ENCODE measurements at places on chromosomes 6 and 20.

GRCh38 chr6:52249078-52249477, 4.8 kb upstream of the IL17F start:
- no peak for DNase-seq

GRCh38 chr6:148225871-148226270, 116.8 kb upstream of the SASH1 start:
- DNase-seq: no peak

DNA sequence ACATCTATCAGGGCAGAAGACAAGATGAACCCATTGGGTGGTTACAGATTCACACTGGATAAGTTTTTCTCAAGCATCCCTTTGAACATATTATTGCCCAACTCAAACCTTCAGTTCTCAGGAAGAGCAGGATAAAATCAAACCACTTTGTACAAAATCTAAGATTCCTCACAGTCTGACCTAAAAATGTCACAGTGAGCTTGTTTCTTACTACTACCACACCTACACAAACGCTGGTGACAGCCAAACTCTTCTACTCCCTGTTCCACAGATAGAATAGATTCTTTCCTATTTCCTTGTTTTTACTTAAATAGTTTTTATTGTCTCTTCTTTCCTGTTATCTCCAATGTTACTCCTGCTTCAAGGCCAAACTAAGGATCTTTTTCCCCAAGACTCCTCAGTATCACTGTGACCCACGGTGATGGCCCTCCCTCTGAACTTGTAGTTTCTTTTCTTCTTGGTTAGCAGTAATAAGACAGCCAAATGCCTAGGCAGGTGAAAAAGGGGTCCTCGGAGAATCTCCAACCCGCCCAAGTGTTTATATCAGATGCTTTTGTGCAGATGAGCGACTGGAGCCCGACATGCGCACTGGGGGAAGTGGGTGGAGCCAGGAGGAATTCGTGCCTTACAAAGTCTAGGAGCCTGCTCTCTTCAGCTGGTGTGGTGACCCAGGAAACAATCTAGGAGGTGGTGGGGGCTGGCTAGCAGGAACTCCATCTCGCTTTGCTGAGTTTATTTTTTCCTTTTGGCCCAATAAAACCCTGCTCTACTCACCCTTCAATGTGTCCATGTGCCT, 53.4 kb downstream of the SEL1L2 start:
- no peak for DNase-seq

GRCh38 chr6:41584668-41585205, 38.6 kb downstream of the FOXP4 start:
- no peak for DNase-seq

DNA sequence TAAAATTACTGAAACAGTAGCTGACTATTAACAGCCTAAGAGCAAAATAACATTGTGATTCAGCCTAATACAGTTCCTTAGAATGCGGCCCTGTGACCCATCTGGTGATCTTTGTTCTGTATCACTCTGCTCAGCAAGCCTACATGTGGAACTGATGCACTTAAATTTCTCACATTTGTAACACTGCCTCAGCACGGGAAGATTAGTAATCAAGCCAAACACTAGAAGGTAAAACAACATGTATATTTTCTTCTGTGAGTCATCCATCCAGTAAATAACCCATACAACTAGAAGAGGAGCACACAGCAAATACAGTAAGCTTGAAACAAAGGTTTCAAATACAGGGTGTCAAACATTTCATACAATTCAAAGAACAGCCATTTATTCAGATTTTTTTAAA, 189.7 kb upstream of the NOX3 start:
- DNase-seq: no peak

DNA sequence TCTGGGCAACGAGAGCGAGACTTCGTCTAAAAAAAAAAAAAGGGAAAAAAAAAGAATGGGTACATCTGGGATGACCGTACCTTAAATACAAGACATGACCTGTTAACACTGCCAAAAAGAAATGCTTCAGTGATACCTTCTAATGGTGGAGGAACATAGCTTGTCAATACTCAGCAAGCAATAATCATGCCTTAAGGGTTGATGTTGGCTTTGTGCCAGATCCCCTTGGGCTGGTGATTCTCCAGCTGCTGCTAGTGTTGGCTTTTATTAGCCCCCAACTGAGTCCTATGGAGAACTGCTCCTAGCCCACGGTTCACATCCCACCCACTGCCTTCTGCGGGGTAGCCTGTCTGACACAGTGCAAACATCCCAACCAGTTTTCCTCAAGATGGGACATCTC, 134.9 kb downstream of the PLCB1 start:
- no peak for DNase-seq

GRCh38 chr6:39391182-39391581, 68.7 kb upstream of the KCNK16 start:
- no peak for DNase-seq

DNA sequence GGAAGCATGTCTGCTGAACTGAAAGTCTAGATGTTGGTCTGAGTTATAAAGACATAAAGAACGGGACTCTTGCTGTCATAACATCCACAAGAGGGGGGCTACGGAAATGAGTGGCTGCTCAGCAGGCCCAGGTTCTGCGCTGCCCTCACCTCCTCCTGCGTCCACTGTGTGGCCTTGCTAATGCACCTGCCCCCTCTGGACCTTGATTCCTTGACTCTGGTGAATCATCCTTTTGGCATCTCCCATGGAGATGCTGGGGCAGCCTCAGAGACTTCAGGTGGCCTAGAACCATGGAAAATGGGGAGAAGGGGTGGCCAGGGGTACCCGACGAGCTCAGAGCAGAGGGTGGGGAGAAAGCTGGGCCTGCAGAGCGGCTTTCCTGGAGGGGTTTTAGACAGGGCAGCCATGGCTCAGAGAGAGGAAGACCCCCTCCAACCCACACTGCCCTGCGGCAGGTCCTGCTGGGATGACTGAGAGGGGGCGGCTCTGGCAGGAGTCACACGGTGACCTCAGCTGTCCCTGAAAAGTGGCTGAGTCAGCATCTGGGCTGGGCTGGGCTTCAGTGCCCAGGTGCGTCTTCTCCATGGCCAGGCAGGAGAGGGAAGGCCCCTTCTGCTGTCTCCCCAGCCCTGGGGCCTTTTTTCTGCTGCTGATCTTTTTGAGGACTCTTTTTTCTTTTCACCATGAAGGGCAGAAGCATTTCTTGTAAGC, 46.9 kb downstream of the DLGAP4 start:
- no peak for DNase-seq

DNA sequence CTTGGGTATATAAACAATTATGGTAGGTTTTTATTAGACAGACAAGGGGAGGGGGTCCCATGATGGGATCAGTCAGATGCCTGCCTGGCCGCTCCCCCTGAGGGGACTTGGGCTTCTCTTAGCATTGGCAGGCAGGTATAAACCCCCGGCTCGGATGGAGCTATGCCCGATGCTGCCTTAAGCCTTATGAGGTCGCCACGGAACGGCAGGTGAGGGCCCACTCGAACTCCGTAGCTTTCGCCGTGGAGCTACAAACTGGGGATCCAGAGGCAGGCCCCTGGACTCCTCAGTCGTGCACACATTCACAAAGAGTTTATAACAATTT, 148.8 kb downstream of the TRIM27 start:
- DNase-seq: no peak

- no peak for DNase-seq
These were observed 1.3 kb upstream of the NNAT start for GRCh38 chr20:37519508-37520418.

- DNase-seq: no peak
These were observed 75.5 kb upstream of the FABP7 start for GRCh38 chr6:122704066-122704465.

DNA sequence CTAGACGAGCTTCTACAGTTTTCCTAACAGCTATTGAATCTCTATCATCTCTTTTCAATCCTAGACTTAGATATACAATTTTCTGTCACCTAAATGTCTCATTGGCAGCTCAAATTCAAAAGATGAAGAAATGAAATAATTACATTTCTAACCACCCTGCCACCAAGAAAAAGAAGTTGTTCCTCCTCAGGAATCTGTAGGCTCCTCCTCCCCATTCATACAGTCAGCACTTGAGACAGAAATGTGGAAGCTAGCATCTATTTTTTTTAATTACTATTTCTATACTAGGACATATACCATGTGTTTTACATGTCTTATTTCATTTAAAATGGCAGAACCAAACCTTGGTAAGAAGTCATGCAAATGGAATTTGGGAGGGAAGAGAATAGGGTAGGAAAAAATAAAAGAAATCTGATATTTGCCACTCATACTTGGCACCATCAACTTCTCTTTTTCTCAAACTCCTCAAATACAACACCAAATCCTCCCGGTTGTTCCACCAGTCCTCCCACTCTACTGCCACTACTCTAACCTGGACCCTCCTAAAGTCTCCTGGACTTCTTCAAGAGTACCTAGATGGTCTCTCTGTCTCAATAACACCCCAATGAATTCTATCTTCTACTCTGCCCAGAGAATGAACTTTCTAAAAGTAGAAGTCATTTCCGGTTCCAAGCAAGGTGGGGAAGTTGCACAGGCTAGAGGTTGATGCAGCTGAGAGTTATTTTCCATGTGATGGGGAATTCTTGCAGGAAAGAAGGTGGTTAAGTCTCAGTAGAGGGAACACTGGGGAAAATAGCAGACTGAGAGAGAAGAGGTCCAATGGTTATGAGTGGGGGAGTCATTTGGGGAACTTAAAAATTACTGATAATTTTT, 54.1 kb downstream of the ATXN1 start:
- DNase-seq: no peak

GRCh38 chr6:3293271-3294155, 34.8 kb downstream of the PSMG4 start:
- DNase-seq: no peak

GRCh38 chr6:136471372-136471771, 78.8 kb downstream of the MAP7 start:
- no peak for DNase-seq

- no peak for DNase-seq
These were observed 26.5 kb upstream of the MTRF1L start for GRCh38 chr6:153028963-153029362.

DNA sequence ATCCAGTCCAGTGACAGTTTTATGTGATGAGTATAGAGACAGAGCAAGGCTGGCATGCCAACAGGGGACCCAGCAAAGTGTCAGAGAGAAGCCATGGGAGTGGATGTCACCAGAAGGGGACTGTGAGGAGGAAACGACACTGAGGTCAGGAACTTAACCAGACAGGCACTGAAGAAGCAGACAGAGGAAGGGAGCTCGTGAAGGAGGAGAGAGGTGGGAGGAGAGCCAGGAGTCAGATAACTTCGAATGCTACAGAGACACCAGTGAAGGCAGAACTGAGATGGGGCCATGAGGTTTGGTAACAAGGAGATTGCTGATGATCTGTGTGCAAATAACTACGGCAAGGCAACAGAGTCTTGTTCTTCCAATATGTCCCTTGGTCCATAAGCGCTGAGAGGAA, 211.1 kb upstream of the FOXA2 start:
- DNase-seq: no peak

- DNase-seq: no peak
These were observed 19.3 kb downstream of the AK9 start for GRCh38 chr6:109671733-109672132.

GRCh38 chr6:11231564-11232192, 790 bp downstream of the NEDD9 start:
- no peak for DNase-seq

DNA sequence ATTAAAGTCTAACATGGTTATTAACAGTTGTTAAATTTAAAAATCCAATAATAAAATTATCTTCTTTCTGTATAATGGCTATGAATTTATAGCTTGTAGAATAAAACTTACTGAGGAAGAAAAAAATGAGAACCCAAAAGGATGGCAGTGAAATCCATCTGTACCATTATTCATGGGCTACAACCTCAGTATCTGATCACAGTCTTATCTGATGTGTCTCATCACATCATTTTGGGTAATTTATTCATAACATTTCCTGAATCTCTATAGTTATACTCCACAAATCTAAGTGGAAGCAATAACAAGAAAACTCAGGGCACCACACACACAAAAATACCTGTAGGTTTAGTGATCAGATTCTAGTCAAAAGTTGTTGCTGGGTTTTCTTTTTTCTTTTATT, 7.3 kb downstream of the CLDN20 start:
- no peak for DNase-seq

DNA sequence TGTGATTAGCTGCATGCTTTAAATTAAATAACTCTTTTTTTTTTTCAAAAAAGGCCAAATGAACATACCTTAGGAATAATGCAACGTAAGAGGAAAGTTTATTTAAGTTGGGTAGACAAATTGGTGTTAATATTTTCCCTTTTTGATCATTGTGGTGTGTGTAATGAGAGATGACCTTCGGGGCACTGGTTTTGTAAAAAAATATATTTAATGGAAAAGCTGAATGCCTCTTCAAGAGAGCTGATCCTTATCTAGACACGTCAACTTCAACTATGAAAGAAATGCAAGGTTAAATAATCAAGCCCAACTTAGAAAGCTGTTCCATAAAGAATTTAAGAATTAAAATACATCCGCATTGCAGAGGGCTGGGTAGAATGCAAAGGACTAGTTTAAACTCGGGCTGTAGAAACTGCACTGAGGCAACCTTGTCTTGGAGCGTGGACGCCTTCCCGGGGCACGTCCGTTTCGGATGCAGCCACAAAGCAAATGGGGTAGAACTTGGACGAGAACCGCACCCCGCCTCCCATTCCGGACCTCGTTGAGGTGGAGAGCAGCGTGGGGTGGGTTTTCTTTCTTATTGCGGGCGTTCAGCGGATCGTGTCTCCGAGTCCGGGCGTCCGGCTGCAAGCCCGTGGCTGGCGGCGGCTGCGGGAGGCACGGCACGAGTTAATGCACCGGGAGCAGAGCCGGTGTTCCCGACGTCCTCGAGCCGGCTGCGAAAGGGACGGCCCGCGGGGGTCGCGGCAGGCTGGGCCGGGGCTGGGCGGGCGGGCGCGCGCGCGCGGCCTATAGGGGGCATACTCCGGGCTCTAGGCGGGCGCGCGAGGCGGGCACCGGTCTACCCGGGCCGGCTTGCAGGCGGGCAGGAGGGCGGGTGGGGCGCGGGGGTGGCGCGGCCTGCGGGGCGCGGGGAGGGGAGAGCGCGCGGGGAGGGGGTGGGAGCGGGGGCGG, 1.9 kb downstream of the JARID2 start:
- peak; percentile 42 for DNase-seq

GRCh38 chr6:51167468-51167867, 348.8 kb downstream of the TFAP2B start:
- no peak for DNase-seq

DNA sequence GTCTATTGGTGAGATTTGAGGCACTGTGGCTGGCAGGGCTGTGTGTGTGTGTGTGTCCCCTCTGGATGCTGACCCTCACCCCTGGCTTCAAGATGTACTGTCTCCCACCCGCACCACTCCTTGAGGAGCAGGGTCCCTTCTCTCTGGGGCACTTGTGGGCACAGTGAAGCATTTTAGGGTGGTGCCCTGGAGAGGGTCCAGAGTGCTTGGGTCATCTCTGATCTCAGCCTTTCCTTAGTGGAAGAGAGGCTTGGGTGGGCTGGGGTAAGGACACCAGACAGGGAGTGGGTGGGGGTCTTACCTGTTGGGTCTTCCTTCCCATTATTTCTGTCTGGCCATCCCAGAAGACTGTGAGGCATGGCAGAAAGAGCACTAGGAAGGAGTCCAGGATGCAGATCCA, 66.1 kb downstream of the EFCAB8 start:
- DNase-seq: no peak

Measured in stimulated activated CD8-positive, alpha-beta memory T cell treated with anti-CD3 and anti-CD28 coated beads, Interleukin-15, amount 100 ng/mL, for 48 hours (primary cell).